Activated T-helper 2 cell treated with anti-CD3 and anti-CD28 coated beads, Interferon-gamma antibody, Interleukin-2, Interleukin-4, amounts not matched to agents 10 μg/mL and 5 μg/mL and 100 μg/mL, durations not matched to agents 14 hours and 24 hours and 36 hours (primary cell): ENCODE measurements at places on chromosomes 1 and 21.

DNA sequence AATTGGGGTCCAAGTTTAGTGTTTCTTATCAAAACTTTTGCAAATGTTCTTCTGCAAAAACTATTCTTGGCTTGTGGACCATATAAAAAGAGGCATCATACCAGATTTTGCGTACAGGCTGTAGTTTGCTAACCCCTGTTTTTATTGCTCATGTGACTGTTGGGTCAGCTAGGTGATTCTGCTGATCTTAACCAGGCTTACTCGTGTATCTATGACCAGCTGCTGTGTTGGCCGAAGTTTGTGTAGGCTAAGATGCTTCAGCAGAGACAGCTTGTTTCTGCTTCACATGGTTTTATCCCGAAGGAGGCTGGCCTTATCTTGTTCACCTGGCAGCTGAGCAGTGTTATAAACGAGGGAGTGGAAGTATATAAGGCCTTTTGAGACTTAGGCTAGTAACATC lies 38.2 kb downstream of the POU2F1 start:
- no peak for DNase-seq

GRCh38 chr1:145946477-145946986 lies 11.3 kb downstream of the LIX1L start:
- no peak for DNase-seq

- DNase-seq, result no peak
These were observed 45.5 kb upstream of the RPL11 start for GRCh38 chr1:23646091-23646490.

GRCh38 chr1:63662841-63663240 lies 69.6 kb downstream of the PGM1 start:
- no peak for DNase-seq

DNA sequence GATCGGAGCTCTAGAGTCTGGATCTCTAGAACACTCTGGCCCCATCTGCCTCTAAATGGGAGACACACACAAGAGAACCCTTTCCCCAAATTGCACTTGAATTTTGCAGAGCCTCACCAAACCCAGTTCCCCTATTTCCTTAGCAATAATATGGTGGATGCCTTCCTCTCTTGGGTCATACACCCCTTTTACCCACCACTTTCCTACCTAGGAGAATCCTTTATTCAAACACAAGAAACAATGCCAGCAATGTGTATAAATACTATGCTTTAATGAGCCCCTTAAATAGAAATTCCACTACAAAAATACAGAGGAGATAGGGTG lies 760 bp upstream of the SF3B4 start:
- DNase-seq, result no peak

GRCh38 chr1:18352636-18353265 lies 128.0 kb upstream of the KLHDC7A start:
- no peak for DNase-seq

DNA sequence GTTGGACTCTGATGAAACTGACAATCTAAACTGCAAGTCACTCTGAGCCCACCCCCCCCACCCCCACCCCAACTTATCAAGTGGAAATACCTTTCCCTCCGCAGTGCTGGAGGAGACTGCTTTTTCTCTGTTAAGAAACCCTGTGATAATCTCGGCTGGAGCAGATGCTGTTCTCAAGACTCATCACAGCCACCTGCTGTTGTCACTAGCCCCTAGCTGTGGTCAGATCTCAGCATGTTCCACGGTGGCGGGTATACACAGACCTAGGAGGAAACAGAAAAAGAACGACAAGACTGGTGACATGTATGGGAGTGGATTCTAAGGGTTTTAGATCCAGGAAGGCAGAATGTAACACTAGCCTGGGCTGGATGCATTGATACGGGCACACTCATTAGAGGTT lies 2.3 kb downstream of the ACTL8 start:
- DNase-seq, result no peak

DNA sequence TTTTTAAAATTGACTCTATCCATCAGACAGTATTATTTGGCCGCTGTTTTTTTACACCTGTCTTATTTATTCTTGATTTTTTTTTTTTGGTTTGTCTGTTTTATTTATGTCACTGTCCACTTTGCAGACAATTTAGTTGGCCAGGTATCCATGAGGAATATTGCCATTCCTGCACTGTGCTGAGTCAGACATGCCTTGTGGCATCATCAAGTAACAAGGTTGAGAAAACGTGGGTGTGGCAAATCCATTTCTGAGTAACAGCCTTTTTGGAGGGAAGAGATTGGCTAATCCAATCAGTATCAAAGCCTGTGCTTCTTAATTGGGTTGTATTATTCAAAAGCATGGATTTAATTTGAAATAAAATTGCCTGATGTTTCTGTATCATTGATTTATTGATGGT lies 463.1 kb downstream of the USP25 start:
- DNase-seq, result no peak

- DNase-seq, result no peak
These were observed 5.4 kb upstream of the GJA8 start for GRCh38 chr1:147897029-147897752.
